Panc1 (cell line): ENCODE measurements at places on chromosomes 16 and 17. TPM values are rescaled to one million over a fixed set of nuclear protein-coding genes. Genes with fewer than 3 reads are reported as not detected.

Gene ITPRIPL2
- total RNA-seq, result 83.2 TPM

Gene YBX2
- 54.9 TPM for total RNA-seq

Gene TM4SF5
- not detected for total RNA-seq

Gene USH1G
- not detected for total RNA-seq

Gene MLKL
- total RNA-seq, result 4.8 TPM

Gene SSTR5
- 2.8 TPM for total RNA-seq

Gene SMPD3
- 0.77 TPM for total RNA-seq

Gene TNP2
- not detected for total RNA-seq

Gene ST6GALNAC2
- 23.0 TPM for total RNA-seq

Gene ARHGDIG
- 2.4 TPM for total RNA-seq
